ENCODE measurements at places on chromosomes 12 and 14.

DNA sequence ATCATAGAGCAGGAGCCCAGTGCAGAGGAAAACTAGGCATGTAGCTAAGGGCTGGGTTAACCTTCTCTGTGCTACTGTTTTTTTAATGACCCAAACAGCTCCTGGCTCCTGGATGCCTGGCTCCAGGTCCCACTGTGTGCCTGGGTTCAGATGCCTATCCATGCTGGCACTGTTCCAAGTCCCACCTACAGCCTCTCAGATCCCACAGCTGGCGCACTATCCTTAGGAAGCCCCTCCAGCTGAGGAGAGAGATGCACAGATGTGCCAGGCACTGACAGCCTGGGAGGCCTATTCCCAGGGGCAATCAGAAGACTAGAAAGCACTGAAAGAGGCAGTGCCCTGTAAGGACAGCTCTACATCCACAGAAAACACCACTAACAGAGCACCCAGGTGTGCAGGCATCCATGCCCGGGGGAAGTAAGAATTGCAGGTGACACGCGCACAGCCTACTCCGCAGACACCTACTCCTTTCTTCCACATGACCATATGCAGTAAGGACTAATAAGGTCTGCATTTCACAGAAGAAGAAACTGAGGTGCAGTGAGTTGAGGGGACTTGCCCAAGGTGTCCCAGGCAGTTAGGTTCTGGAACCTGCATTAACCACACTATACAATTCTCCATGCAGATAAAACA lies 51.2 kb downstream of the PITPNM2 start:
- DNase-seq: no peak

DNA sequence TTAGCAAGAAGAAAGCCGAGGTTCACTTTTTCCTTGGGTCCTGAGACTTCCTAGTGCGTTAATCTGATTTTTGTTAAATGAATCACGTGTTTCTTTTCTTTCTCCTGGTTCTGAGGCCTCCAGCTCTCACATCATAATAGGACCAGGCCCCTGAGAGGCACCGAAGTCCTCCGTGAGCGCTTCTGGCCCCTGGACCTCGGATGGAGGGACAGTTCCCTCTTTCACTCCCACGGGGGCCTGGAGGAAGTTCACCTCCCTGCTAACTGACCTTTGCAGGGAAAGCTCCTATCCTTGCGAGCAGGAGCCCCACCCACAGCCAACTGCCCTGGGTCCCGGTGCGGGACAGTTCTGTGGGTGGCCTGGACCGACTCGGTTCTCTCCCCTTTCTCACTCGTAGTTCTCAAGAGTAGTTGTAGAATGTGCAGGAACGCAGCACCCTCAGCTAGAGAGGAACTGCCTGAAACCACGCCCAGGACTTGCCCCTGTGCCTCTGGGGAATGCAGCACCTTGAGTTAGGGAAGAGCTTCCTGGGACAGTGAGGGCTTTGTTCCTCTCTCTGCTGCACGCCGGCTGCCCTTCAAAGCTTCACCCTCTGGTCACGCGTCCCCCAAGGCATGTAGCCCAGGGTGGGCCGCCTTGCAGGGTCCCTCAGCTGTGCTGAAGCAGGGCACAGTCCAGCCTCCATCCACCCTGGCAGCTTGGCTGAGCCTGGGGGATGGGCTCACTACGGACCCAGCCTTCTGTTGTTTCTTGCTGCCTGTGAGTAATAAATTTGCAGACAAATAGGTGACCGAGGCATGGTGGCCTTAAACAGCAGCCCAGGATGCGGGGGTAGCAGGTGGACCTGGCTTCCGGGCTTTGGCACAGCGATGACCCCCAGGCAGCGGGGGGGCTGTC lies 264.6 kb downstream of the ADGRD1 start:
- no peak for DNase-seq

- no peak for DNase-seq
Observed at GRCh38 chr14:21078726-21079125, 8.6 kb downstream of the ARHGEF40 start.

DNA sequence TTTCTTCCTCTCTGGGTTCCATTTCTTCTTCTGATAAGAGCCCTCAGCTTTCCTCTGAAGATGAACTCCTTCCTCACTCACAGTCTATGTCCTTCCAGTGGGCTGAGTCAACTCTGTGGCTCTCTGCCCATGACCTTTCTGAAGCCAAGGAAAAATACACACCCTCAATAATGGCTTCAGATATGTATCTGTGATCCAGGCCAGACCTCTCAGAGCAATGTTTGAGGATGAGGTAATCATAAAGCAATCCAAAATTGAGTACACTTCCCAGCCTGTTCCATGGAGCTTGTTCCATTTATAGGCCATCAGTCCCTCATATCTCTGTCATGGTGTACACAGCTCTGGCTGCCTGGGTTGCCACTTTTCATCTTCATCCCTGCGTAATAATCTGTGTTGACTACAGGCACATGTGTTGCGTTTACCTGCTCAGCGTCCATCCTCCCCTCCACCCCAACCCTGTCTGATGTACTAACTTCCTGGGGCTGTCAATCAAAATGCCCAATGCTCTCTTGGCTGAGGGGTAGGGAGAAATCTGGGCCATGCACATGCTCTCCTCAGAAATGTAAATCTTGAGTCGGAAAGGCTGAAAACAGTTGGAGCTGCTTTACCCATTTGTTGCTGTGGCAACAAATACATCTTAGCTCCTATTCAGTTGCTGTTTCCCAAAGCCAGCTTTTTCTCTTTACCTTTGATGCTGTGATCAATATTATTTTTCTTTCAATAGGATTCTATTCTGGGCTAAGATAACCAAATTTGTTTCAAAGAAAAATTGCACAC lies 377.8 kb upstream of the TMEM132C start:
- DNase-seq: no peak

DNA sequence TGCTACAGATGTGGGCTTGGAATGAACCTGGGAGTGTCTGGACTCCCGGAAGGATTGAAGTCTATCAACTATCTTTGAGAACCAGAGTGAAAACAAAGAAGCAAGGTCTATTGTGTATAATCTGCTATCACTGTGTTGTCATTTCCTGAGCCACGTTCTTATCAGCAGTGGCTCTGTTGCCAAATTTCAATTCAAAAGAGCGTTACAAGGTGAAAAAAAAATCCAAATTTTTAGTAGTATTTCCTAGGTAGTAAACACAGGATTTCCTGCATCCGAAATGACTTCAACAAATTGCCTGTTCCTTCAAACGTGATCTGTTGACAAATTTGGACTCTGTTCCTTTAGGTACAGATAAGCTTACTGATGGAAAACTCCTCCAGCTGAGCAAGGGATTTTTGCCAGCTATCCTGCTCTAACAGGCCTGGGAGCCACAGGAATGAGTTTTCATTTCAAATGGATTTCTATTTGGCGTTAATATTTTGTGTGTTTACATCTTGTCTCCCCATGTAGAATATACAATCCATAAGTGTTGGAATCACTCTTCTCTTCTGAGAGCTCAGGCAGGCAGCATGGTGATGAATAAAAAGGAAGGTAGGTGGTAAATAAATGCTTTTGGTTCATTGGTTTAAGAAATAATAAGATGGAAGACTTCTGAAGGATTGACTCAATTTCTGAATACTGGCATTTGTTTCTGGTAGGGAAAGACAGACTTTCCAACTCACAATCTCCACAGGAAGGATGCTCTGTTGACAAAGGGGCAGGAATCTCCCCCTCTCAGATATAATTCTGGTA lies 58.5 kb downstream of the GPR135 start:
- DNase-seq: no peak
